ENCODE measurements at places on chromosomes 7 and 10.

GRCh38 chr10:20415684-20416083 is 481.4 kb downstream of the NEBL start:
- no peak for ATAC-seq

DNA sequence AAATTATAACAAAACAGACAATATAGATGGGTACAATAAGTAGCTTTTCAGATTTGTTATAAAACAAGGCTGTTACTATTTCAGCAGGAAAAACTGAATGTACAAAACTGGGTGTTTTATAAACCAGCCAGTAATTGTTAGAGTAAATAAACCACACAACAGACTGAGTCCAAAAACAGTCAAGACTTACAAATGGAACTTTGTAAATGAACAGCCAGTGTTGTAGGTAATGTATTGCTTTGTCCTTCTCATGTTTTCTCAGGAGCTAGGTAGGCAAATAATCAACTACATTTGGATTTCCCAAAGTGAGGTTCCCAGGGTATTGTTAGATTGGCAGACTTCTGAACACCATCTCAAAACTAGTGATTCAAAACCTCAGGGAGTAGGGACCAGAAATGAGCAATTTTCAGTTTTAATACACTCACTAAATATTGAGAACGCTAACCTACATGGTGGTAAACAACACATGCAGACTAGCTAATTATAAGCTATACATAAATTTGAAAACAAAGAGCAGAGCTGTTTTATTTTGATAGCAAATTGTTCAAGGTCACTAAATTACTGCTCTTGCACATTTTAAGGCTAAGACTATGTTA is 36.2 kb downstream of the HERPUD2 start:
- ATAC-seq: no peak

DNA sequence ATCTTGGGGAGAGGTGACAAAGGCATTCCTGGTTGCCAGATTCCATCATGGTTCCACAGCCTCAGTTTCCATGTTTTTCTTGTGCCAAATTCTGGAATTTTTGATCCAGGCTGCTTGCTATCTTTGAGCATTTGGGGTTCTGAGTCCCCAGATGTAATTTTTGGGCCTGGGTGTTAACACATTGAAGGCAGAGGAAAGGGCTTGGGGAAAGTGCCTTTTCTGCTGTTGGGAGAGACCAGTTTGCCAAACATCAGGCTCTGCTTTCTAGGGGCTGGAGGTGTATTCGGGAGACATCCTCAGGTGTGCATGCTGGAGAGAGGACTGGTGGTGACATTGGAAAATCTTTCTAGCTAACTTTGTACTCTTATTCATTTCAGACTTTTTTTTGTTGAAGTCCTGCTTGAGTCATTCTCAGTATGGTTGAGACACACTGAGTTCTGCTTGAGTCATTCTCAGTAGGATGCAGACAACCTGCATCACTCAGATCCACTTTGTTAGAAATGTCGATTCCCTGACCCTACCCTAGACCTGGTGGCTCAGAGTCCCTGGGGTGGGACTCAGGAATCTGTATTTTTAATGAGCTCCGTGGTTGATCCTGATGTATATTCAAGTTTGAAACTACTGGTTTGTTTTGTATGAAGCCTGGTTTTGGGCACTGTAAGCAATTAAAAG is 101.0 kb downstream of the LRMDA start:
- no peak for ATAC-seq

DNA sequence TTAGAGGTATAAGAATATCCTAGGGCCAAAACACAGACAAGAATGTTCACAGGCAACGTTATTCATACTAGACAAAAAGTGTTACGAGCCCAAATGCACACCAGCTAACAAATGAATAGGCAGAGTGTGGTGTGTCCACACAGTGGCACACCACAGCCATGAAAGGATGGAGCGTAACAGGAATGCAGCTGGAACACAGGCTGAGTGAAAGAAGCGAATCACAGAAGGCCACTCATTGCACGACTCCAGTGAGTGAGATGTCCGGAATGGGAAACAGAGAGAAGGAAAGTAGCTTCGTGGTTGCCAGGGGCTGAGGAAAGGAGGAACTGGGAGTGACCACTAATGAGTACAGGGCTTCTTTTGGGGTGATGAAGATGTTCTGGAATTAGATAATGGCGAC is 198.8 kb downstream of the TNS3 start:
- ATAC-seq: peak; percentile 54

GRCh38 chr10:22690614-22691431 is 23.6 kb downstream of the PIP4K2A start:
- no peak for ATAC-seq

DNA sequence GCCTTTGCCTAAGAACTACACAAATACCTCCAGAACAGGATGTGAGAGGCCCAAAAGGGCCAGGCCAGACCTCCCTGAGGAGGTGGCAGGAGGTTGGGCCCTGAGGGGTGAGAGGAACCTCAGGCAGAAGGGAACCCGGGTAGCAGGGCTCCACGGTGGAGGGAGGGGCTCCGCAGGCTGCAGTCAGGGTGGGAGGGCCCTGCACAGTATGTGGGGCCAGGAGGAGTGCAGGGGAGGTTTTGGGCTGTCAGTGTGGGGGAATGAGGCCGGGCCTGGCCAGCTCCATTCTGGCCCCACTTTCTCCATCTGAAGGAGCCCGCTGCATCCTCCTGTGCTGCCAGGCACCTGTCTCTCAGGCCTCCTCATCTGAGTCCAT is 25.9 kb downstream of the DNAJB12 start:
- ATAC-seq: peak; percentile 16

- ATAC-seq: no peak
These were observed 172.6 kb upstream of the THSD7A start for GRCh38 chr7:12004581-12004980.

- ATAC-seq: no peak
These were observed 370.0 kb upstream of the IGFBP3 start for GRCh38 chr7:46291050-46291438.

DNA sequence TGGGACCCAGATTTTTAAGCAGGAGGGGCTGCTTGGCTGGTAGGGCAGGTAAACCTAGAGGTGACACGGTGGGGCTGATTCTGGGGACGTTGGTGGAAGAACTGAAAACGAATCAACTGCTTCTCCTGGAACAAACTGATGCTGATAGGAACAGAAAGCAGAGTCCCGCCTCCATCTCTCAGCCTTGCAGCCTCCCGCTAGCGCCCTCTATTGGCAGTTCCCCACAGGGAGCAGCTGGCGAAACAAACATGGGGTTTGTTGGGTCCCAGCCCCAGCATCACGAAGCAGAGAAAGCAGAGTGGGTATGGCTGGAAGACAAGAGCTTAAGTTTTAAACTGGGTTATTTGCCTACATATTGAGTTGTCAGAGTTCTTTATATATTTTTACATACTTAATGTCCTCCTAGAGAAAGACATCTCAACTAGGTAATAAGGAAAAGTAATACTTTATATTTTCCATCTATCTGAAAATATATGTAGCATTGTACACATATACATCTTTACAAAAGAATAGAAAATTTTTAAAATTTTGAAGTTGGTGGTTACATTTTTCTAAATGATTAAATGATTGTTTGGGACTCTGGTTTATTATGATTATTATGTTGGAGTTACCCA is 42.3 kb upstream of the FOXI2 start:
- ATAC-seq: no peak

DNA sequence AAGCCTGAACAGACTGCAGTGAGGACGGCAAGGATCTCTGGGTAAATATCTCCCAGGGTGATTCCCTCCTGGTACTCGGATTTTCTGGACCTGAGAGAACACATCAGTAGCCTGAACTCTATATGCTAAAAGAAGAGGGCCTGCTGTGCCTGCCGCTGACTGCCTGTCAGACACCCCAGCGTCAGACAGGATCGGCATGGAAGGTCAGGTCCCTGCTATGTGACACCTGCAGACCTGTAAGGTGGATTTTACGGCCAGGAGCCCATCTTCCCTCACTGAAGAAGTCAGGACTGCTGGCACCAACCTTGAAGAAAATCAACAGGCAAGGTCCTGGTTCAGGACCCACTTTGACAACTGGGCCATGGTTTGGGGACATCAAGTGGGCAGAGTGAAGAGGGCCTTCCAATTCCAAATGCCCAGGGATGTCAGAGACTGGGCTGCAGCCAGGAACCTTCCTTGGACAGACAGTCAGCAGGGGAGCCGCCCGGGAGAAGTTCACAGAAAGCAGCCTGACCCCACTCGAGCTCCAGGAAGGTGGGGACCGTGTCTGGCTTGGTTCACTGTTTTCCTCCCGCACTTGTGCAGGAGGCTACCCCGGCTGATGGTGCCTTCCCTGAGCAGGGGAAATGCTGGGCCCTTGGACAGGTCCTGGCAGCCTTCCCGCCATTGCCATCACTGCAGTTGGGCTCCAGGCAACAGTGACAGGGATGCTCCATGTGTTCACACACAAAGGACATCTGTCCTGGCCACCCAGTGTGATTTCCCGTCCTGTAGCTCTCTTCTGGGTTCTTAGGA is 91.8 kb upstream of the LANCL2 start:
- ATAC-seq: no peak

- no peak for ATAC-seq
These were observed 60.9 kb upstream of the ADRB1 start for GRCh38 chr10:113982769-113983168.

DNA sequence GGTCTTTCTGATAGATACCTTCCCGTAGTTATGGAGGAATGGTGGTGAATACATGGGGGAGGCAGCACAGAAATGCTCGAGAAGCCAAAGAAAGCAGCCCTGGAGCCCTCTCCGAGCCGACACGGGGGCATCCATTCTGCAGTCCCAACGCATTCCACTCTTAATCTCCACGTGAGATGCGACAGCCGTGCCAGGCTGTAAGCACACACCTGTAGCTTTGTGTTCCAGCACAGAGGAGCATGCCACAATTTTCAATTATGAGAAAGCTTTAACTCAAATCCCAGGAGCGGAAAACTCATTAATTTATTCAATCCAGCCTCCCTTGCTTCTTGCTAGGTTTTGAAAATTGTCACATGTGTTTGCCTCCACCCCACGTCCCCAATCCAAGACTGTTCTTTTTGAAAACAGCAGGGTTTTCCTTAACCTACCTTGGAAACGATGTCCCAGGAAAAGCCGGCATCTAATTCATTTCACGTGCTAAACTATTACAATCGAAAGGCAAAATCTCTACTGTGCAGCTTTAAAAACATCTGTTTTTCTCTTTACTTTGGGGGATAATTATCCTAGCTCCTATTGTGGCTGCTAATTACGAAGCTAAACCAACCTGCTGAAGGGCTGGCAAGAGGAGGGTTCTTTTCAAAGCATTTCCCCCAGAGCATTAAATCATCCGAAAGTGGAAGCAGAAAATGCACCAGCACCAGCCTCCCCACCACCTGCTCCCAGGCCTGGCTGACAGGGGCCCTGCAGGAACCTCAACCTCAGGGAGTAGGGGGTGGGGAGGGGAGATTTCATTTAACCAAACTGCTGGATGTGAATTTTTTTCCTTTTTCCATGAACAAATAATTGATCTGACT is 56.0 kb upstream of the CHST15 start:
- ATAC-seq: peak; percentile 60

- ATAC-seq: no peak
These were observed 7.8 kb upstream of the GPR141 start for GRCh38 chr7:37675749-37676148.
